ENCODE measurements at places on chromosomes 2 and 18. TPM values are rescaled to one million over a fixed set of nuclear protein-coding genes. Genes with fewer than 3 reads are reported as not detected.

Gene RAB27B
- total RNA-seq, result 0.42 TPM

- no peak for DNase-seq
- H3K27me3 ChIP-seq, result no peaks in the 10 kb centered on the region
- H3K4me1 ChIP-seq, result peaks cover 20% of the 10 kb centered on the region
- peaks cover 23% of the 10 kb centered on the region for H3K36me3 ChIP-seq
These were observed 107.0 kb downstream of the EXOC6B start for GRCh38 chr2:72718876-72719275.

Gene CDK5R2
- total RNA-seq, result not detected

Gene FLACC1
- total RNA-seq, result 4.5 TPM

Gene MAL
- total RNA-seq, result 23.3 TPM

GRCh38 chr2:151886241-151886640 lies 58.0 kb upstream of the ARL5A start:
- H3K27me3 ChIP-seq, result no peaks in the 10 kb centered on the region
- H3K27ac ChIP-seq, result no peak overlapping the region
- no peak overlapping the region for H3K4me3 ChIP-seq
- DNase-seq, result no peak
- no peaks in the 10 kb centered on the region for H3K4me1 ChIP-seq

- H3K27me3 ChIP-seq, result no peaks in the 10 kb centered on the region
- H3K27ac ChIP-seq, result no peak overlapping the region
- H3K36me3 ChIP-seq, result no peaks in the 10 kb centered on the region
- no peak overlapping the region for H3K4me3 ChIP-seq
These were observed 27.5 kb downstream of the ZNF516 start for GRCh38 chr18:76467371-76468190.

GRCh38 chr2:238131761-238132462 lies 6.6 kb upstream of the KLHL30 start:
- H3K27ac ChIP-seq, result no peak overlapping the region
- H3K4me1 ChIP-seq, result peaks cover 11% of the 10 kb centered on the region
- H3K27me3 ChIP-seq, result no peaks in the 10 kb centered on the region
- no peaks in the 10 kb centered on the region for H3K36me3 ChIP-seq
- H3K4me3 ChIP-seq, result no peak overlapping the region
- DNase-seq, result no peak

DNA sequence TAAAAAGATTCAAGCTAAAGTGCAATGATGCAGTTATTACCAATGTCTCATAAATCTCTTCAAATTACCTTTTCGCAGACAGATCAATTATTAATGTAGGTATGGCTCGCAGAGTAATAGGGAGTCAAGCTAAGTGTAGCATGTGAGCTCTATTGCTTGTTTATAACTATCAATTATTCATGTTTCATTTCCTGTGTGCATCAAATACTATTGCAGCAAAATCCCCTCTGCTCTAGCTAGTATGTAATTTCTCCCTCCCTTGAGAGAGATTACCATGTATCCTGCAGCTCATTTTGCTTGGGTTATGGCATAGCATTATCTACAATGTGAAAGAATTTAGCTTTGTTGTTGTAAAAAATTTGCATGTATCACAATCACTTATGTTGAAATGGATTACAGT lies 65.6 kb upstream of the SCN1A start:
- H3K27me3 ChIP-seq, result no peaks in the 10 kb centered on the region
- H3K27ac ChIP-seq, result no peak overlapping the region
- H3K4me3 ChIP-seq, result no peak overlapping the region
- H3K4me1 ChIP-seq, result no peaks in the 10 kb centered on the region
- no peaks in the 10 kb centered on the region for H3K36me3 ChIP-seq

GRCh38 chr2:191155608-191156071 lies 4.8 kb upstream of the STAT4 start:
- H3K4me3 ChIP-seq, result no peak overlapping the region
- no peak for DNase-seq
- peaks cover 5% of the 10 kb centered on the region for H3K4me1 ChIP-seq
- H3K27ac ChIP-seq, result no peak overlapping the region

- H3K27me3 ChIP-seq, result no peaks in the 10 kb centered on the region
- no peaks in the 10 kb centered on the region for H3K36me3 ChIP-seq
- H3K4me1 ChIP-seq, result no peaks in the 10 kb centered on the region
- H3K27ac ChIP-seq, result no peak overlapping the region
- no peak overlapping the region for H3K4me3 ChIP-seq
- peak; percentile 80 for DNase-seq
These were observed 205.2 kb upstream of the TPO start for GRCh38 chr2:1207962-1208510.

GRCh38 chr2:119857742-119858141 lies 98.0 kb downstream of the PTPN4 start:
- H3K4me3 ChIP-seq, result no peak overlapping the region
- no peaks in the 10 kb centered on the region for H3K27me3 ChIP-seq
- H3K4me1 ChIP-seq, result no peaks in the 10 kb centered on the region
- no peak overlapping the region for H3K27ac ChIP-seq
- H3K36me3 ChIP-seq, result no peaks in the 10 kb centered on the region

GRCh38 chr18:71450257-71450656 lies 1093.9 kb downstream of the CBLN2 start:
- H3K36me3 ChIP-seq, result no peaks in the 10 kb centered on the region
- H3K27me3 ChIP-seq, result no peaks in the 10 kb centered on the region
- no peaks in the 10 kb centered on the region for H3K4me1 ChIP-seq

GRCh38 chr18:52394602-52395001 lies 54.6 kb downstream of the DCC start:
- no peaks in the 10 kb centered on the region for H3K4me1 ChIP-seq
- no peak overlapping the region for H3K4me3 ChIP-seq
- DNase-seq, result no peak
- H3K36me3 ChIP-seq, result no peaks in the 10 kb centered on the region
- H3K27ac ChIP-seq, result no peak overlapping the region
